ENCODE measurements at places on chromosomes 16 and 17. TPM values are rescaled to one million over a fixed set of nuclear protein-coding genes. Genes with fewer than 3 reads are reported as not detected.

The RNFT1 gene
- total RNA-seq = 18.8 TPM

The CCL18 gene
- total RNA-seq = not detected

The BEAN1 gene
- total RNA-seq = 0.43 TPM

The STH gene
- total RNA-seq = not detected

The ABCA10 gene
- total RNA-seq = 2.2 TPM

The RNF227 gene
- 6.2 TPM for total RNA-seq

The ZNF423 gene
- under 0.01 TPM for total RNA-seq

The HS3ST3B1 gene
- total RNA-seq = 5.0 TPM

The TRIM16 gene
- total RNA-seq = 53.4 TPM

The HOXB13 gene
- total RNA-seq = 1.6 TPM

The ZACN gene
- not detected for total RNA-seq

The ZNF594 gene
- 12.3 TPM for total RNA-seq

The KRT31 gene
- not detected for total RNA-seq

The CD7 gene
- total RNA-seq = not detected

The ZNF276 gene
- total RNA-seq = 18.9 TPM

Data from placental pericyte (primary cell).